ENCODE measurements at places on chromosomes 13 and 19.

DNA sequence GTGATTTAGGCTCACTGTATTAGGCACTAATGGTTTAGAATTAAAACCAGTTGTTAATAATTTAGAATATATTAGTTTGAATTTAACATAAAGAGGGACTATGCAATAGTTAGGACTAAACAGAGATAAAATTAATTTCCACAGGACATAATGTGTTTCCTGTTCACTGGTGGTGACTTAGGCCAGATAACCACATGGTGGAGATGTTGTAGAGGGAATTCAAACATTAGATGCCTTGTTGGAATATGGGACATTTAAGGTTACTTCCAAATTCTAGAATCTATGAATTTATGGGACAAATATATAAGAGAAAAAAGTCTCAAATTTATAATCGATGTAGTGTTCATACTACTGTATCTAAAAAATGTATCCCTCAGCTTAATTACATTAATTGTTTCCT, 615.5 kb upstream of the KLHL1 start:
- peak; percentile 30 for DNase-seq

GRCh38 chr19:5131031-5131505, 162.2 kb downstream of the KDM4B start:
- peak; percentile 36 for DNase-seq

GRCh38 chr13:106859533-106859904, 291.6 kb upstream of the ARGLU1 start:
- DNase-seq, result no peak

DNA sequence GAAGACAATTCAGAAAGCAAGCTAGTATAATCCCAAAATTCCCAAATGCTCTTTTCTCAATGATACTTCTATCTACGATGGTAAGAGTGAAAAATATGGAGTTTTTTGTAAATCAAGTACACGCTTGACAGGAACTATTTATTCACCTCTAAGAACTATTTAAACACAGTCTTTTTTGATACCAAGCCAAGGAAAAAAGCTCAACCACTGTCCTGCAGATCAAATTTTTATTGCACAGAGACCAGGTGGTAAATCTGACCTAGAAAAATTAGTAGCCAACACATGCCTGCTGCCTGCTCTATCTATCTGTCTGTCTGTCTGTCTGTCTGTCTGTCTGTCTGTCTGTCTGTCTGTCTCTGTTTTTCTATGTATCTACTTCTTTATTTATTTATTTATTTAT, 292.2 kb downstream of the MZT1 start:
- no peak for DNase-seq

GRCh38 chr13:46831588-46832194, 34.7 kb upstream of the ESD start:
- DNase-seq, result peak; percentile 70

DNA sequence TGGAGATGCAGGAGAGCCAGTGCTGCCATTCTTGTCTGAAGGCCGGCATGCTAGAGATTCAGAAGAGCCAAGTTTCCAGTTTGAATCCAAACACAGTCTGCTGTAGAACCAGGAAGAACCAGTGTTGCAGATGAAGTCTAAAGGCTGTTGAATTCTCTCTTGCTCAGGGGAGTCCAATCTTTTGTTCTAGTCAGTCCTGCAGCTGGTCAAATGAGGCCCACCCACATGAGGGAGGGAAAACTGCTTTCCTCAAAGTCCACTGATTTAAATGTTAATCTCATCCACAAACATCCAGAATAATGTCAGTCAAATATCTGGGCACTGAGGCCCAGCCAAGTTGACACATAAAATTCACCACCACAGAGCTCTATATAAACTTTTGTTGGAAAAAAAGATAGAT, 136.6 kb downstream of the FRY start:
- DNase-seq, result no peak

- no peak for DNase-seq
Observed at GRCh38 chr19:23070353-23071146, 46.3 kb upstream of the ZNF730 start.

- no peak for DNase-seq
Observed at GRCh38 chr13:85709072-85709471, 90.1 kb downstream of the SLITRK6 start.

DNA sequence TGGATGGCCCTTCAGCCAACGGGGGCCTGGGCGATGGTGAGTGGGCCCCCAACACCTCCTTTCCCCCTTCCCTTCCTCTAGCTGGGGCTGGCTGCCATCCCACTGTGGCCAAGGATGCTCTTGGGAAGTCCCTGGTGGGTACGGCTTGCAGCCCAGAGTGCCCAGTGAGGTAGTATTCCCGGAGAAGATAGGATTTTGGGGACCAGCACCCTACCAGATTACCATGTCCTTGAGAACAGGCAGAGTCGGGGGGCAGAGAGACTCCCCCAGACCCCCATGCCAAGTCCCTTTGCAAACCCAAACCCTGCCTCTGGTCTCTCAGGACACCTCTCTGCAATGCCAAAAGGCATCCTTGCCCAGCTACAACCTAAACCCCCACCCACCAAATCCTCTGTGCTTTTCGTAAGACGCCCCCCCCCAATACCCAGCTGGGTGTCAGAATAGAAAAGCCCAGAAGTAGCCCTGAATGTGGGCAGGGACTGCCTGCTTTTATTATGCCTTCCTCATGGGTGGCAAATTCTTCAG, 1.7 kb downstream of the HIF3A start:
- no peak for DNase-seq

DNA sequence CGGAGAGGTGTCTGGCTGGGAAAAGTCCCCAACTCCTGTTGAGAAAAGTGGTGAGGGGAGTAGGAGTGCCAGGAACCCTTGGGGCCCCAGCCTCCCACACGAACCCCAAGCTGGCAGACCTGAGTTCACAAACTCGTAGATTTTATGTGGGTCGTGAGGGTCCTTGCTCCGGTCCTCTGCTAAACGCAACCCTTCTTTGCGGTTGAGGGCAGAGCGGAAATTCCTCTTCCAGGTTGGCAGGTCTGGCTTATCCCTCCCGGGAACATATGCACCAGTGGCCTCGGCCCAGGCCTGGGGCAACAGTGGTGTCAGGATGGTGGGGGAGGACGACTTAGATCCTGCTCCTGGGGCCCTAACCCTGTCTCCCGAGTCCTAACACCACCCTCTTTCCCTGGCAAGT, 2.4 kb downstream of the IRF3 start:
- DNase-seq, result no peak

DNA sequence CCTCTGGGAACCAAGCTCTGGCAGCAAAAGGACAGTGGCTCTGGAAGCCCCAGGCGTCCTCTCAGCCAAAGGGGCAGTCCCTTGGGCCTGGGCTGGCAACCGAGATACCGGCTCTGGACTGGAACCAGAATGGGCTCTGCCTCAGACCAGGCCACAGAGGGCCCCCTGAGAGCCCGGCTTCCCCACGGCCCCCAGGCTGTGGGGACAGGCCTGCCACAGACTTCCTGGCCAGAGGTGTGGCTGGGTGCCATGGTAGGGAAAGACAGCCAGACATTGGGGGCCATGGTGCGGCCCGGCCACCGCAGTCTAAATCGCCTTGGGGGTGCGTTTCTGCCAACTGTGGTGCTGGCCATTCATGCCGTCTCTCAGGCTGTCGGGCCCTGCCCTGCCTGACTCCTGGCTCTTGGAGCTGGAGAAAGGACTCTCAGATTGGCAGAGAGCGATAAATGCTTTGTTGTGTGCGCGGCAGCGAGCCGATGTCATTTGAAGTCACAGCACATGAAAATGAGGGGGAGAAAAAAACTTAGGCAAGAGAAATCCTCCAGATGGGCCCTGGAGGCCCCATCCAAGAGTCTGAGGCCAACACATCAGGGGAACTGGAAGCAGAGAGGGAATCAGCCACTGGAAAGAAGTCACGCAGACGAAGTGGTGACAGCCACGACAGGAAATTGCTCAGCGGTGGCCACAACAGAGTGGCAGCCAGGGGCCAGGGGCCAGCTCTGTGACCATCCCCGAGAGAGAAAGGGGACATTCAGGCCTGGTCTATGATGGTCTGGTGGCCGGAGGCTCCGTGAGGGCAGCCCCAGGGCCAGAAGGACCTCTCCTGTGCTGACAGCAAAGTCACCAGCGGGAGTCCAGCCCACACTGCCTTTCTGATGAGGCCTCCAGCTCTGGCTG, 26.5 kb downstream of the SH3GL1 start:
- DNase-seq, result no peak

- DNase-seq, result no peak
Observed at GRCh38 chr19:17659996-17660395, 28.2 kb downstream of the UNC13A start.

DNA sequence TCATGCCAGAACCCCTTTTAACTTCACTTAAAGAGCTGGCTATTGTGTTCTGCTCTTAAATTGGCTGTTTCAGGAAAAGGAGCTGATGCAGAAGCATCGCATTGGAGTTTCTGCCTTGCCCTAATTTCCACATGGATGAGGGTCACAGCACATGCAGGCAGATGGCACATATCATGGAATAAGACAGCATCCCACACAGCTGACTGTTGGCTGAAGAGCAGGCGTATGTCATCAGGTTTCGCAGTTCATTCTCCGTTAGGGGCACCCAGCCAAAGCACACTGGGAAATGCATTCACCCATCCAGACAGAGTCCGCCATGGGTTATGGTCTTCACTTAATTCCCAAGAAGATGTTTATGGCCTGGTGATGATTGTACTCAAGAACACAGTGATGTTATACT, 572.5 kb downstream of the LIG4 start:
- no peak for DNase-seq

GRCh38 chr19:41424335-41425173, 2.6 kb downstream of the B3GNT8 start:
- DNase-seq, result no peak

GRCh38 chr19:51107406-51108065, 673 bp downstream of the CTU1 start:
- DNase-seq, result no peak

GRCh38 chr13:26370553-26370952, 116.6 kb downstream of the CDK8 start:
- DNase-seq, result no peak

- no peak for DNase-seq
Observed at GRCh38 chr13:59946944-59947343, 216.8 kb downstream of the DIAPH3 start.

DNA sequence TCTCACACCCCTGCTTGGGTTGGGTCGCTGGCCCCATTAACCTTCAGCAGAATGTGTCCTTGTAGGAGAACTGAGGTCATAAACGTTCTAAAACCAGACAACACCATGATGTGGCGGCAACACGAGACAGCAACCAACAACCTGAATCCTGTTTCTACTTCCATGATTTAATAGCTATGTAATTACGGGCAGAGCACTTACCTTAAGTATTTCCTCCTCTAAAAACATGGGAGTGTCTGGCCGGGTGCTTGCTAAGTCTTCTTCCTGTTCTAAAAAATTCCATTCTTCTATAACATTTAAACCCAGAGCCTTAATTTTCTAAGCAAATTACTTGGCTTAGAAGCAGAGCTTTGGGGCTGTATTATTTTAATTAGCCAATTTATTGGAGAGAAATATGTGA, 33.5 kb upstream of the IRS2 start:
- DNase-seq, result no peak

GRCh38 chr19:30450835-30451321, 78.7 kb downstream of the ZNF536 start:
- DNase-seq, result no peak

GRCh38 chr19:9407827-9408226, 27.5 kb downstream of the ZNF266 start:
- no peak for DNase-seq

DNA sequence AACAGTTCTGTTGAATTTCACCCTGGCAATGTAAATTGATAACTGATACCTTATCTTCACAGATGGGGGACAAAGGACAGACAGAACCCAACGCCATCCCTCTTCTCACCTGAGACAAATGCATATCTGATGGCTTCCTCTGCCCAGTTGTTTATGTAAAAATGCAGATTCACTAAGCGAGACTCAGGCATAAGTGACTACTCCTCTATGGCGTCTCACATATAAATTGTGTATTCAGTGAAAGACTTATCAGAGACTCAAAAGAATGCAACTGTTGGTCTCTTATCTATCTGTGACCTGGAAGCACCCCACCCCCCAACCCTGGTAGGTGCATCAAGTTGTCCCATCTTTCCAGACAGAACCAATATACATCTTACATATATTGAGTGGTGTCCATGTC, 13.3 kb upstream of the CALM3 start:
- DNase-seq, result no peak

DNA sequence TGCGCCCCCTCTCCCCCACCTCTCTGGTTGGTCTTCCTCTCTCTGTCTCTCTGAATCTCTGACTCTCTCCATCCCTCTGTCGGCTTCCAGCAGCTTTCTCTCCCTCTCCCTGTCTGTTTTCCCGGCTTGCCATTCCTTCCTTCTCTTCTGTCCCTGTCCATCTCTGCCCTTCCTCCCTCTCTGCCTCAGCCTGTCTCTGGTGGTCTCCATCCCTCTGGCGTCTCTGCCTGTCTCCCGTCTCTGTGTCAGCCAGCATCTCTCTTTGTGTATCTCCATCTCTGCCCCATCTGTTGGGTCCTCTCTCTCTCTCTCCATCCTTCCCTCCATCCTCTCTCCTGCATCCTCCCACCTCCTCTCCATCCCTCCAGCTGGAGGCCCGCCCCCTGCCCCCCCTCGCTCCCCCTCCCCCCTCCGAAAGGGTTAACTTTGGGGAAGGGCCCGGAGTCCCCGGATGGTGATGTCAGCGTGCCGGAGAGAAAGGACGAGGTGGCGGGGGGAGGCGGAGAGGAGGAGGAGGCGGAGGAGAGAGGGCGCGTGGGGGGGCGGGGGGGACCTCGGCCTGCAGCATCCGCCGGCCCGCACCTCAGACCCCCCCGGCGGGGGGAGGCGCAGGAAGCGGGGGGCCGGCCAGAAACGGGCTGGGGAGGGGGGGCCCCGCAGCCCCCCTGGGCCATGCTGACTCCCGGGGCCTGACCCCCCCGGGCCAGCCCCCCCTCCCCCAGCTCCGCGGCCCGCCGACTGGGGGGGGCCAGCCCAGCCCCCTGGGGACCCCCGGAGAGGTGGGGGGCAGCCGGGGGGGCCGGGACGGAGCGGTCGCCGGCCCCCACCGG, at the start of gene BRSK1:
Gene BRSK1, plus strand, starts transcription at position 450 of the 830 bp plus-strand sequence. CDS start 446 bp downstream, outside the sequence.
- peak; percentile 35 for DNase-seq

GRCh38 chr19:32708457-32708856, 11.1 kb upstream of the TDRD12 start:
- peak; percentile 77 for DNase-seq

- no peak for DNase-seq
Observed at GRCh38 chr19:398719-399118, 10.2 kb downstream of the C2CD4C start.

DNA sequence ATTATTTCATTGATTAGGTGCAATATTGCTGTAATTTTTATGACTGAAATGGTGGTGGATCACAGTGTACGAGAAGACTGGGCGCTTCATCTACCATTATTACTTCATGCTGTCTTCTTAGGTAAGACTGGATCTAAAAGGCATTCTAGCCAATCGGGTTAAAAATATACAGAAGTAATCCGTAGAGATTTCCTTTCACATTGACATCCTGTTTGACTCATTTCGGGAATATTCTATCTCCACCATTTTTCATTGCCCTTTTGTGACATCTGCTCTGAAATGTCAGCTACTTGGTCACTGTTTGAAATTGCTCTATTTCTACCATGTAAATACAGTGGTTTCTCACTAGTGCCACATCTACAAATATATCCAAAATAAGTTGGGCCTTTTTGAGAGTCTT, 90.2 kb downstream of the ZAR1L start:
- no peak for DNase-seq

GRCh38 chr13:50950849-50951248, 41.3 kb downstream of the RNASEH2B start:
- DNase-seq, result no peak

- no peak for DNase-seq
Observed at GRCh38 chr19:46482631-46483030, 11.3 kb upstream of the PNMA8A start.

All from hematopoietic multipotent progenitor cell (in vitro differentiated cells).